Activated T-cell treated with anti-CD3 and anti-CD28 coated beads, Interleukin-2, amount 50 U/mL, for 24 hours (primary cell): ENCODE measurements at places on chromosomes 16 and 17.

DNA sequence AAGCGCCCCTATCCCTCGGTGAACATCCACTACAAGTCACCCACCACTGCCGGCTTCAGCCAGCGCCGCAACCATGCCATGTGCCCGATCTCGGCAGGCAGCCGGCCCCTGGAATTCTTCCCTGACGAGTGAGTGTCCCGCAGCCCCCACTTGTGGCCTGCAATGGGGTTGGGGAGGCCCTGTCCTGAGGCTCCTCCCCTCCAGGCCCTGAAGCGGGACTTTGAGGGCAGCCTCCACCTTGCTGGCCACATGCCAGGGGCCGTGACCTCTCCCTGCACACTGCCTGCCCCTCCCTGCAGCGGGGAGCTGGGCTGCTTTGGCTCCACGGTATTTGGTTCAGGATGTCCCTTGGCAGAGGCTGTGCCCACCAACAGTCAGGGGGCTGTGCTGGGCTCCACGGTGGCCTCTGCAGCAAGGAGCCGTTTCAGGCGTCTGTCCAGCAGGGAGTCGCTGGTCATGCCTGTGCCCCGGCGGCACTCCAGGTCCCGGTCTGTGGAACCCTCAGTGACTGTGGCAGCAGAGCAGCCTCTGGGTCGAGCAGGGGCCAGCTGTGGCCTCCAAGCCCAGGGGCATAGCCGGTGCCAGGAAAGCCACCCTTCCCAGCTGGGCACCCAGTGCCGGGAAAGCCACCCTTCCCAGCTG, 8.3 kb downstream of the NME3 start:
- DNase-seq = no peak
- no peak overlapping the region for H3K4me3 ChIP-seq
- H3K27me3 ChIP-seq = no peaks in the 10 kb centered on the region
- H3K4me1 ChIP-seq = no peaks in the 10 kb centered on the region
- peaks cover 72% of the 10 kb centered on the region for H3K36me3 ChIP-seq

- DNase-seq = no peak
- H3K36me3 ChIP-seq = no peaks in the 10 kb centered on the region
- no peaks in the 10 kb centered on the region for H3K27me3 ChIP-seq
Observed at GRCh38 chr17:27217631-27218030, 76.3 kb upstream of the WSB1 start.

DNA sequence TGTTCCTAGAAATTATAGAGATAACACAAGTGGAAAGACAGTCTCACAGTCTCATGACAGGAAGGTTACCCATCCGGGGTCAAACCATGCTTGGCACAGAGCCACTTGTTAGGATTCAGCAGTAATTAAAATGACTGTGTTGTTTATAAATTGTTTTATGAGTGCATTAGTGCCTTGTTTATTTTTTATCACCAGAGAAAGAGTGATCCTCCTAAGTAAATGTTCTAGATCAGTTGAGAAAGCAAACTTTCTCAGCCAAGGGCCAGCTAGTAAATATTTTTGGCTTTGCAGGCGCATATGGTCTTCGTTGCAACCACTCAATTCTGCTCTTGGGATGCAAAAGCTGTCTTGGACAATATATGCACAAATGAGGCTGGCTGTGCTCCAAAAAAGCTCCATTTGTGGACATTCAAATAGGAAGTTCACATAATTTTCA, 253.9 kb upstream of the CACNG5 start:
- peaks cover 72% of the 10 kb centered on the region for H3K36me3 ChIP-seq
- H3K27me3 ChIP-seq = no peaks in the 10 kb centered on the region
- DNase-seq = no peak
- H3K27ac ChIP-seq = peak overlapping the region; percentile 10
- no peak overlapping the region for H3K4me3 ChIP-seq

- H3K27me3 ChIP-seq = peaks cover 7% of the 10 kb centered on the region
Observed at GRCh38 chr16:29891525-29892457, 7.6 kb downstream of the SEZ6L2 start.

- peaks cover 2% of the 10 kb centered on the region for H3K4me1 ChIP-seq
- no peak for DNase-seq
- no peaks in the 10 kb centered on the region for H3K36me3 ChIP-seq
- H3K27ac ChIP-seq = no peak overlapping the region
- H3K27me3 ChIP-seq = peaks cover 50% of the 10 kb centered on the region
Observed at GRCh38 chr17:79558091-79558900, 52.6 kb downstream of the RBFOX3 start.

DNA sequence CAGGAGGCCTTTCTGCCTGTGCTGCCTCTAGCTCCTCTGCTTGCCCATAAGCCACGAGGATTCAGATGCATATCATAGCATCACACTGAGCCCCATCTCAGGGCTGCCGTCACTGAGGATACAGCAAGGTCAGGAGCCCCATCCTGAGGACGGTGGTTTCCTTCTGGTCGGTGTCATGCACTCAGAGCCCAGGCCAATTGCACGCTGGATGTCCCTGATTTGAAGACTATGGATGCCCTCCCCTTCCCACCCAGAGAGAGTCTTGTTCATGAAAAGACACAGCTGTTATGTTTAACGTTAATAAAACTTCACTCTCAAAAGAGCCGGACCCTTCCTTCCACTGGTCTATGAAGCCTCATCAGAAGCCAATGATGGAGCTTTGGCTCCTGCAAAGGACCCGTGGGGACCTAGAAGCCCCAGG, 19.9 kb downstream of the COTL1 start:
- H3K4me1 ChIP-seq = peaks cover 94% of the 10 kb centered on the region
- peak overlapping the region; percentile 99 for H3K27ac ChIP-seq
- H3K4me3 ChIP-seq = peak overlapping the region; percentile 63
- no peak for DNase-seq
- H3K36me3 ChIP-seq = peaks cover 61% of the 10 kb centered on the region

- H3K36me3 ChIP-seq = peaks cover 5% of the 10 kb centered on the region
- peak overlapping the region; percentile 43 for H3K4me3 ChIP-seq
Observed at GRCh38 chr17:64778240-64779097, 116.4 kb upstream of the SMURF2 start.

GRCh38 chr16:75343286-75343685, 90.0 kb downstream of the CFDP1 start:
- H3K4me1 ChIP-seq = peaks cover 3% of the 10 kb centered on the region
- H3K36me3 ChIP-seq = peaks cover 50% of the 10 kb centered on the region
- DNase-seq = no peak
- no peak overlapping the region for H3K27ac ChIP-seq
- H3K4me3 ChIP-seq = no peak overlapping the region

GRCh38 chr16:19396555-19397011, 21.1 kb upstream of the TMC5 start:
- no peaks in the 10 kb centered on the region for H3K36me3 ChIP-seq
- no peak overlapping the region for H3K4me3 ChIP-seq
- no peak for DNase-seq
- H3K27ac ChIP-seq = no peak overlapping the region

DNA sequence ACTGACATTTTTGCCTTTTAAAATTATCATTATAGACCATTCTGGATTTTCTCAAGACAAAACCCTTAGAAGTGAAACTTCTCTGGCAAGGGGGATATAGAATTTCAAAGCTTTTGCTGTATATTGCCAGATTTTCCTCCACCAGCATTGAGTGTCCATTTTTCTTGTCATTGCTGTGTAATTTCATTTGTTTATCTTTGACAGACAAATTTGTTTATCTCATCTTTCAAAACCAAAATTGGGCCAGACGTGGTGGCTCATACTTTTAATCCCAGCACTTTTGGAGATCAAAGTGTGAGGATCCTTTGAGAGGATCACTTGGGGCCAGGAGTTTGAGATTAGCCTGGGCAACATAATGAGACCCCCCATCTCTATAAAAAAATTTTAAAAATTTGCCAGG, 16.0 kb upstream of the ARL2BP start:
- H3K36me3 ChIP-seq = peaks cover 90% of the 10 kb centered on the region
- no peaks in the 10 kb centered on the region for H3K4me1 ChIP-seq
- H3K27ac ChIP-seq = no peak overlapping the region

DNA sequence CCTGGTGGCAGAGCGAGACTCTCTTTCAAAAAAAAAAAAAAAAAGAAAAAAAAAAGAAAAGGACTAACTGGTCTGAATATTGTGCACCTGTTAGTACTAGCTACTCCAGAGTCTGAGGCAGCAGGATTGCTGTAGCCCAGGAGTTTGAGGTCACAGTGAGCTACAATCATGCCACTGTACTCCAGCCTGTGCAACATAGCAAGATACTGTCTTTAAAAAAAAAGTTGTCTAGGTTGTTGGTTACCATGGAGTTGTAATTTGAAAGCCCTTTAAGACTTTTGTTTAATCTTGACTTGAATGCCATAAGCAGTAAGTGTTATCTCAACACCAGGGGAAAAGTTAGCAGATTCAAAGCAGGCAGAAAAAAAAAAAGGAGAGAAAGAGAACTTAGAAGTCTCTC, 10.9 kb upstream of the C16orf54 start:
- no peak for DNase-seq
- H3K36me3 ChIP-seq = no peaks in the 10 kb centered on the region
- no peaks in the 10 kb centered on the region for H3K27me3 ChIP-seq
- no peak overlapping the region for H3K4me3 ChIP-seq
- H3K4me1 ChIP-seq = peaks cover 27% of the 10 kb centered on the region

DNA sequence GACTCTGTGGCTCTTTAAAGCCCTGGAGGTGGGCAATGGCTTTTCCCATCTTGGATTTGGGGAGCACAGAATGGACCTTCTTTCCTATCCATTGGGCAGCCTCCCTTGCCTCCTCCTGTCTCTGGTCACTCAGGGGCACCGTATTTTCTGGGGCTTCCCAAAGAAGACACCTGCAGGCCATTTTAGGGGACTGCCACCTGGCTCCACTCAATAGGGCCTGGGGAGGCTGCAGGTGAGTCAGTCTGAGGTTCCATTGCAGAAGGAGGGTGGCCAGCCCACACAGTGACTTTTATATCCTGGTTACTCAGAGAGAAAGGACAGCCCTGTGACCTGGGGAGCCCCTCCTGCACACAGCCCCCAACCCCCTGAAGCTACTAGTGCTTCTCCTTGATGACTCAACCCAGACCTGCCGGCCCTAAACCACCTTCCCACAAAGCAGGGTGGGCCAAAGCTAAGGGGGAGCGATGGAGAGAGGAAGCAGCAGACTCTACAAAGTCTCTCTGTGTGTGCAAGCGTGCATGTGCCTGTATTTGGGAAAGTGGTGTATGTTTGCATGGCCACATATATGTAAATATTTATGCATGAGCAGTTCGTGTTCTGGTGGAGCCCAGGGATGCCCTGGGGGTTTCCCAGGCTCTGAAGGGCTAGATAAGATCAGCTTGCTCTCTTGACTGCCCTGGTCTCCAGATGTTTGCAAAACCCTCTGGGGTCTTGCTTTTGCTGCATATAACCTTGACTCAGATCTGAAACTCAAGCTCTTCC, 5.0 kb downstream of the CX3CL1 start:
- H3K4me3 ChIP-seq = no peak overlapping the region
- peaks cover 28% of the 10 kb centered on the region for H3K4me1 ChIP-seq
- peak overlapping the region; percentile 48 for H3K27ac ChIP-seq
- H3K36me3 ChIP-seq = no peaks in the 10 kb centered on the region
- H3K27me3 ChIP-seq = peaks cover 2% of the 10 kb centered on the region

DNA sequence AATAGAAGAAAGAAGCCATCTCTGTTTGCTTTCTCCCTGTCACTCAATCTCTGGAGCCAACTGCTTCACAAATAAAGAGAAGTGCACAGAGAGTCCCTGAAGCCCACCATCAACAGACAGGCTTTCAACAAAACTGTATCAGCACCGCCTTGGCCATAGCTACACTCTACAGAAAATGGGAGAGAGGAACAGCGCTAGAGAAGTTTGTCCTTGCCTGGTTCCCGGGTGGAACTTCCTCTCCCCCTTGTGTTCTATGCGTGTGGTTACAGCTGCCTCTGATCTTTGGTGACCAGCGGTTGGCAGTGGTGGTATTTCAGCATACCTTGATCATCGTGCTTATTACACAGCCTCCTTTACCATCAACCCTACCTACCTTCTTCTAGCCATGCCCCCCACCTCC, 91.4 kb upstream of the CCL2 start:
- no peak overlapping the region for H3K27ac ChIP-seq
- H3K4me3 ChIP-seq = no peak overlapping the region
- no peak for DNase-seq
- peaks cover 51% of the 10 kb centered on the region for H3K27me3 ChIP-seq
- H3K4me1 ChIP-seq = no peaks in the 10 kb centered on the region

DNA sequence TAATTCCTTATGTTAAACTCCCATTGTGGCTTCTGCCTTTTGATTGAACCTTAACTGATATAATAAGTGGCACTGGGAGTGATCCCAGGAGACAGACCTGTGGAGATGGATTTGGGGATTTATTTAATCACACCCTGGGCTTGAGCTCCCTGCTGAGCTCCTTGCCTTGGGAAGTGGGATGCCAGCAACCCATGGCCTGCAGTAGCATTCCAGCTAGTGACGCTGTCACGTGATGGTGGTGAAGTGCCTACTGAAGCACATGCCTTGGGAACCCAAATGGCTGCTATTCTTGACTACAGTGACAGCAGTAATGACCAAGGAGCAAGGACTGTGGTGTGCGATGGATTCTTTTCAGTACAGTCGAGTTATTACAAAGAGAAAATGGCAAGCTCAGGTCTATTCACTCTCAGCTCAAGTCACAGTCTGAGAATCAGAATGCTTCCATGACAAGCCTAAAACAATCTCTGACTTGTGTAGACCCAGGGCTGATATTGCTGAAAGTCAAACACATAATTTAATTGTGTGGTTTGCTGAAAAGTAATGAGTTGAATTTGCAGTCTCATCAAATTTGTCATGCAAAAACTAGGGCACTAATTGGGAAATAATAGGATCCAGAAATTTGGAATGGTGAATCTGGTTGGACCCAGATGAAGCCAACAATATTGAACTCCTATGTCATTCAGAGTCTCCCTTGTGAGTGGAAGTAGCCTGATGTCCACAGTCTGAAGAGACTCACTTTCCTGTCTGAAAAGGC, 47.1 kb downstream of the BCL7C start:
- no peaks in the 10 kb centered on the region for H3K36me3 ChIP-seq
- no peak for DNase-seq
- H3K27me3 ChIP-seq = no peaks in the 10 kb centered on the region
- peaks cover 12% of the 10 kb centered on the region for H3K4me1 ChIP-seq
- H3K4me3 ChIP-seq = no peak overlapping the region

DNA sequence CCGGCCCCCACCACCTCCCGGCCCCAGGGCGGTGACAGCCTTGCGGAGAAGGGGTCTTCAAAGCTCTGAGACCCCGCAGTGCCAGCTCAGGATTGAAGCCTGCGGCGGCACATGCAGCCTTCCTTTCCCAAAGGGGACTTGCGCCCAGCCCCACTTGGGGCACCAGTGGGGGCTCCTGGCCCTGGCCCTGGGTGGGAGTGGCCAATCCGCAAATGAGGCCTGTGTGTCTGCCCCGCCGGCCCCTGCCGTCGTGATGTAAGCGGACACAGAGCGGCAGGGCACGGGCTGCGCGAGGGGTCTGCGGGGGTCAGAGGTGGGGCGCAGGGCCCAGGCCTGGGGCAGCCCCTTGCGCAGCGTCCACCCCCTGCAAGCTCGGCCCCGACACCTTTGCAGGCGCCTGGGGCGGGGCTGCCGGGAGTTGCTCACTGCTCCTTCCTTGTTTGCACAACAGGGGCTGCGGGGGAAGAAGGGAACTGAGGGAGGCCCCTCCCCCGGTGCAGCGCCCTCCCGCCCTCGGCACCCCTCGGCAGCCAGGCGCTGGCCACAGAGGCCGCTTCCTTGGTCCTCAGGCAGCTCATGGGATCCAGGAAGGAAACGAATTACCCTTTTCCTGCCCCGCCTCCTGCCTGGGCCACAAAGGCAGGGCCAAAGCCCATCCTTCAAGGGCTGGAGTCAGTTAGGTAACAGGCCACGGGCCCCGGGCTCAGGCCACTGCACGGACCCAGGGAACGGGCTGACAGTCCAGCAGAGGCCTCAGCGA, 2.9 kb downstream of the SLC16A3 start:
- H3K27ac ChIP-seq = no peak overlapping the region
- H3K4me3 ChIP-seq = no peak overlapping the region
- DNase-seq = peak; percentile 59
- H3K36me3 ChIP-seq = no peaks in the 10 kb centered on the region
- peaks cover 23% of the 10 kb centered on the region for H3K4me1 ChIP-seq
